ENCODE measurements at places on chromosomes 12 and 14.

GRCh38 chr12:95318071-95318545 lies 100.5 kb downstream of the VEZT start:
- no peak for DNase-seq

DNA sequence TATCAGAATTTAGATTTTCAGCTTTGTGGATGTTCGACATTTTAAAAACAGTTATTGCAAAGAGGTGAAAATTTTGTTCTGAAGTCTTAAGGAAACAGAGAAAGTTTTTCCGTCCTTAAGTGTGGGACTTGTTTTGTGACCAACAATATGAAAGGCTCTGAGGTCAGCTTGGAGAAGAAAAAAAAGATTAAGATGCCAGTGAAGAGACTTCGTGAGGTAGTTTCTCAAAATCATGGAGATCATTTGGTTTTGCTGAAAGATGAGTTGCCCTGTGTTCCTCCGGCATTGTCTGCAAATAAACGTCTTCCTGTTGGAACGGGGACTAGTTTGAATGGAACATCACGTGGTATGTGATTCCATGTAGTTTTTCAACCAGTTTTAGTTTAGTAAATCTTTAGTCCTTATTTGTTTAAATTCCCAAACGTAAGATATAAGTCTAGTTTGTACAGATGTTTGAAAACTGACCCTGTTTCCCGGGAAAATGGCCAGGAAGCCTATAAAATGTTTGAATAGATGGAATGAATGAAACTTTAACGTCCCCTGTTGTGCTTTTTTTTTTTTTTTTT lies 682 bp downstream of the KIAA0586 start:
- DNase-seq: no peak

DNA sequence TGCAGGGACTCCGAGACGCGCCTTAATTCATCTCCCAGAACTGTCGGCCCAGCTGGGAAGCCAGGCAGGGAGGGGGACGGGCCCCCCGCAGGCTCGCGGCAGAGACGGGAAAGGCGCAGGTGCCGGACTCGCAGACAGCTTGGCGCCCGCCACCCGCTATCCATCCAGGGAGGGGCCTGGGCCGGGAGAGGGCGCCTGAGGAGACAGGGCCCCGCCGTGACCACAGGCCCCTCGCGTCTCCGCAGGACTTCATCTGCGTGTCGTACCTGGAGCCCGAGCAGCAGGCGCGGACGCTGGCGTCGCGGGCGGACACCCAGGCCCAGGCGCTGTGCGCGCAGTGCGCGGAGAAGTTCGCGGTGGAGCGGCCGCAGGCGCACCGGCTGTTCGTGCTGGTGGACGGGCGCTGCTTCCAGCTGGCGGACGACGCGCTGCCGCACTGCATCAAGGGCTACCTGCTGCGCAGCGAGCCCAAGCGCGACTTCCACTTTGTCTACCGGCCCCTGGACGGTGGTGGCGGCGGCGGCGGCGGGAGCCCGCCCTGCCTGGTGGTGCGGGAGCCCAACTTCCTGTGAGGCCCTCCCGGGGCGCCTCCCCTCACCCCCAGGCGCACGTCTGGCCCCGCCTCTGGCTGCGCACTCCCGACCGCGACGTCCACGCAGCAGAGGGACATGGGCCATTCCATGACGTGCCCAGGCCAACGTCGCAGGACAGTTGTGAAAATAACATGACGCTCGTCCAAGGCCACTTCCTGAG lies 60.6 kb downstream of the LGMN start:
- no peak for DNase-seq

DNA sequence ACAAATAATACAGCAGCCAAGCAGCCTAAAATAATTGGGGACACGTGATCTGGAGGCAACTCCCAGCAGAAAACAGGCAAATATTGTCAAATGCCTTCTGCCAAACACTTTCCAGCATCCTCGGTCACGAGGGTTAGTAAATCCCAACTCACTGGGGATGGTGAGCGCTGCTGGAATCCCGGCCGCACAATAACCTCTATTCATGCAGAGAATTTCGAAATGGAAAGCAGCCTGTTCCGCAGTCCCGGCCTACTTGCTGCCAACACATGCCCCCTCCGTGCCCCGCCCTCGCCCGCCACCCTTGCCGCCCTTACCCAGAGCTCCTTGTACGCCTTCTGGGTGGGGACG lies 62.2 kb downstream of the RFX4 start:
- no peak for DNase-seq

DNA sequence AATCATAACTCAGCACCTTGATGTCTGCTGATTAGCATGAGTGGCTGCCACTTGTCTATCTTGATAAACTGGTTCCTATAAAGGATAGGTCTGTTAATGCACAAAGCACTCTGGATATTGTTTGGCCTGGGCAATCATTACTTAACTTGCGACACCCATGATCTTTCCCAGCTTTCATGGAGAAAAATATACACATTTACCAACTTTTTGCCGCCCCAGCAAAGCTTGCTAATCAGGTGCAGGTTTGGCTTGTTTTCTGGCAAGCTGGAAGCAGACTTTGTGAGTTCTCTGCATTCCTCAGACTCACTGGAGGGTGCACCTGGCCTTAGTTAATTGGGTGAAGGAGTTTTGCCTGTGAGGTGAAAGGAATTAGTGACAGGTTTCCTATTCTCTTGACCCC lies 1126.4 kb upstream of the FLRT2 start:
- no peak for DNase-seq

DNA sequence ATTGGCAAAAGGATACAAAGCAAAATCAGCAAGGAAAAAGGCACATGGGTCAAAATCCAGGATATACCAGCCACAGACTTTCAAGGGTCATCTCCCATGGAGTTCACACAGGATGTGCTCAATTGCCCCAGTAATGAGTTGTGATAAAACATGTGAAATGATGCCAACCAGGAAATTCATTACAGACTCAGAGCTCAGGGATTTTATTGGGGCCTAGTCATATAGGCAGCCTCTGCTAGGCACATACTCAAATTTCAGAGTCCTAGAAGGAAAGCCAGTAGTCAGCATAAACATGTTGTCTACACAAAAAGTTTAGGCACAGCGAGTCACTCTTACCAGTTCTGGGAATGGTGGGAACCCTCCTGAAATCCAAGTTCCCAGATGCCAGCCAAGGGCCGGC lies 64.4 kb upstream of the OSBPL8 start:
- DNase-seq: no peak
